Stimulated activated CD8-positive, alpha-beta memory T cell treated with anti-CD3 and anti-CD28 coated beads, Interleukin-4, amount 100 ng/mL, for 1 hour (primary cell): ENCODE measurements at places on chromosomes 12 and 14.
A peak's percentile ranks its signal among the peaks of the same experiment; 100 is the strongest.

DNA sequence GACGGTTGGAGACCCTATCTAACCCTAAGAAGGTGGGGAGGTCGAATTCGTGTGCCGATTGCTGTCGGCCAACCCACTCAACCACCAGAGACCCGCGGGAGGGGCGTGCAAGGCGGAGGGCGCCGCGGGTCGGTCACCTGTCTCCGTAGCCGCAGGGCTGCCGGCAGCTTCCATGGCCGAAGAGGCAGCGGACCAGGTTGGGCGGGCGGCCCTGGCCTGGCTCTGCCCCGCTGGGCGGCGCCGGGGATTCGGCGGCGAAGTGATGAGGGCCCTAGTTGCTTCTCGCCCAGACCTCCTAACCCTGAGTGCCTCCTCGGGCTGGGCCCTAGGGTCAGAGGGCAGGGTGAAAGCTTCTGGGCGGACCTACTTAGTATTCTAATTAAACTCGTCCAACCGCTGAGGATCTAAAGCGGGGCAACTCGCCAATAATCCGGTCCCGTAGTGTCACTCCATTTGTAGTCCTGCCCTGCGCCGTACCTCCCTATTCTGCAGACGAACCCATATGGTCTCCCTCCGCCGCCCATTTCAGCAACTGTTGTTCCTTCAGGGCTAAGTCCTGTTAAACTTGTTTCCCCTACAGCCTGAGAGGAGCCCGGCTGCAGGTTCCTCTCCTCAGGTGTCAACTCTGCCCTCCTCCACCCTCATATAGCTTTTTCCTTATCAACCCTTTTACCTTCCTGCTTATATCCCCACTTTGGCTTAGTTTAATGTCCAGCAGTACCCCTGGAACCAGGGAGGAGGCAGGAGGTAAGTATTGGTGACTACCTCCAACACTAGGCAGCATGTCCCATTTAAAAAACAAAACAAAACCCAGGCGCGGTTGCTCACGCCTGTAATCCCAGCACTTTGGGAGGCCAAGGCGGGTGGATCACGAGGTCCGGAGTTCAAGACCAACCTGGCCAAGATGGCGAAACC is at the start of gene PYM1:
PYM1 (minus strand) TSS at position 307 of the 915 bp plus-strand sequence; CDS start at position 174, 133 bp downstream.
- DNase-seq: no peak

DNA sequence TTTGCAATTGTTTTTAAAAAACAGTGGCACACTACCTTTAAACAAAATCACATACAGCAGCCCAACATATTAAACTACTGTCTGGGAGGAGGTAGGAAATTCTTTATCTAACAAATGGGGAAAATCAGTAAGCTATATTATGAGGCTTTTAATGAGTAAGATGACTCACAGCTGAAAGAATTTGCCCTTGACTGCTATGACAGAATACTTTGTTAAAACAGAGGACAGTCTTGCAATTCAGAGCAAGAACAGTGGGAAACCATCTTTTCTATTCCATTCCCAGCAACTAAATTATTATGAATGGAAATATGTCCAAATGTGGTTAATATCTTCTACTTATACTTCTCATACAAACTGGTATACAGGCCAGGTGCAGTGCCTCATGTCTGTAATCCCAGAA is 49.2 kb upstream of the SGPP1 start:
- no peak for DNase-seq

DNA sequence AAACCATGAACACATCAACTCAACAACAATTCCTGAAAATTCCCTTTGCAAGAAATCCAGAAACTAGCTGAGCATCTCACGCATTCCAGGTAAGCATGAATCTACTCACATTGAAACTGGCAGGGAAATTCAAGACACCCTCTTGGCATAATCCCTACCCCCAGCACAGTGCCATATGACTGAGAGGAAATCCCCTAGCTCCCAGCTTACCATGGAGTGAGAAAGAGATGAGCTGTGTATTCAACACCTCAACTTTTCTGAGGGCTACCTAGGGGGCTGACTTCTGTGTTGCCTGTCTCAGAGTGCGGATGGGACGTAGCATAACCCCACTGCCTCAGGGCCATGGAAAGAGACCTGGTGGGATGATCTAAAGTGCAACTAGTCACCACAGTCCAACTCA is 37.7 kb upstream of the GPR132 start:
- DNase-seq: no peak

GRCh38 chr12:132238884-132239283 is 90.5 kb downstream of the GALNT9 start:
- no peak for DNase-seq

DNA sequence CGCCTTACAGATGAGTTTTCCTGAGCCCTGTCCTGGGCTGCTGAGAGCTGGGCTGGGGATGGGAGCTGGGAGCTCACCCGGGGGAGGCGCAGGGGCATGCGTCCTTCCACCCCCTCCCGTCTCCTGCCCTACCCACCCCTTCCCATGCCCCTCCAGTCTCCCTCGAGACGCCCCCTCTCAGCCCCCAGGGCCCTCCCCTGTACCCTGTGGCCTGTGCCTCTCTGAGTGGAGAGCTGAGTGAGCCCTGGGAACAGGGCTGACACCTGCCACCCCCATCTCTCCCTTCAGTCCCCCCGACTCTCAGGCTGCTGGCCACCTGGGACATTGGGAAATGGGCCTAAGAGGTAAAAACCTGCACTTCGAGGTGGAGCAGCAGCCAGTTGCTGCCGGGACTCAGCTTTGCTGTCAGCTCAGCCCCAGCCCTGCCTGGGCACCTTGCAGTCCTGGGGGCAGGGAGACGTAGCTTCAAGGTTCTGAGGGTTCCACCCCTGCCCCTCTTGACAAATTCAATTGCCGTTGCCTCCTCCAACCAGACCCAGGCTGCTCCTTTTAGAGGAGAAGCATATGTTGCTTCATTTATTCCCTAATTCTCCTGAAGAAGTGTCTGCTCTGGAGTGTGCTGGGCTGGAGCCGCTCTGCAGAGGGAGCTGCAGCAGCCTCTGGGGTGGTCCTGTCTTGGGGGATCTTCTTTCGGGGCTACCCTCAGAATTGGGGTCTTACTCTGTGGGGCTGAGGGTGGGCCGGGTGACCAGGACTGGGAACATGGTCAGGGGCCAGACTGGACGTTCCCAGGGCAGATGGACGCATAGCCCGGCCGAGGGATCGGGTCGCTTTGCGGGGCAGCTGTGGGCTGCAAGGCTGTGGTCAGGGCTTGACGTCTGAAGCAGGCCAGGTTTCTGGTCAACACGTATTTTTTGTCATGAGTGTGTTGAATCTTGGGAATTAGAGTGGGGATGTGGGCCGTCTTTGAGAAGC is 141.4 kb downstream of the ADGRD1 start:
- DNase-seq: no peak

DNA sequence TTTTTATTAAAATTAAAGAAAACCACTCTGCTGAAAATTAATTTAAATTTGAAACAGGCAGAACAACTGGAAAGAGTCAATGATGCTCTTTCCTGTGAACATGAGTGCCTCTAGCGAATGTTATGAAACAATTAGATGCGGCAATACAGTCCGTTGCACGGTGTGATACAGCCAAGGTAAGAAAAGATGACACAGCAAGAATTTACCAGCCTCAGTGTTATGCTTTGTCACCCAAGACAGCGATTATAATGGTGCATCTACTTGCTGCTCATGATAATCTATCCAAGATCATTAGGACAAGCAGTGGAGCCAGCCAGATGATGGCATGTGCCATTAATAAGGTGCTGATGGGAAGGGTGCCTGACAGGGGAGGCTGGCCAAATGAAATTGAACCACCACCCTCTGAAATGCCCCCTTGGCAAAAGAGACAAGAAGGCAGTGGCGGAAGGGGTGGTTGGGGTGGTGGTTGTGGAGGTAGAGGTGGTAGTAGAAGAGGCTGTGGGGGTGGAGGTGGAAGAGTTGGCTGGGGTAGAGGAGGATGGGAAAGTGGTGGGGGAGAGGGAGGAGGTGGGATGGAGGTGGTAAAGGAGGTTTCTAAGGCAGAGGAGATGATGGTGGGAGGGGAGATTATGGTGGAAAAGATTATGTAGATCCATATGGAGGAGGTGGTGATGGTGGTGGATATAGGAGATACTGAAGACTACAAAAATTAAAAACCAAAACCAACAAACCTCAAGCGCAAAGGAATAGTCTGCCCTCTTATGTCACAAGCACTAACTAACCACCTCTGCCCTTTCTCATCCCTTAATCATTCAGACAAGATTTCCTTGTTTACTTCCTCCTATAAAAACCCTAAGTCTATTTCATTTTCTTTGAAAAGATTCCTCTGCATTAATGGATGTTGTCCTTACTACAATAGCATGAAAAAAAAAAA is 4.0 kb upstream of the RESF1 start:
- no peak for DNase-seq

- DNase-seq: no peak
Measured at GRCh38 chr14:49977126-49977841, 84.4 kb downstream of the ARF6 start.

DNA sequence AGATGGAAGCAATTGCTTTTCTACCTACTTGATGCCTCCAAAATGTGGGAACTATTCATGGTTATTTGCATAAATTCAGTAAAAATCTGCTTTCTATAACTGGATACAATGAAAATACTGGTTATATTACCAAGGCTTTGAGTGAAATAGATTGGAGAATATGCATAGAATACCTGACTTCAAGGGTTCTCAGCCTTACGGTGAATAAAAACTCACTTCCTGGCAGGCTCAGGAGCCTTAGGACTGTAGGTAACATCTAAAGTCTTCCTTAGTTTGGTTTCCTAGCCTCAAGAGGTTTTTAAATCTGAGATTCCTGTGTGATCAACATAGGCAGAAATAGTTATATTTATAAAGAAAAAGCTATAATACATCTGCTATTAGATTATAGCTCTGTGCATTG is 158.6 kb downstream of the SLC41A2 start:
- DNase-seq: no peak

DNA sequence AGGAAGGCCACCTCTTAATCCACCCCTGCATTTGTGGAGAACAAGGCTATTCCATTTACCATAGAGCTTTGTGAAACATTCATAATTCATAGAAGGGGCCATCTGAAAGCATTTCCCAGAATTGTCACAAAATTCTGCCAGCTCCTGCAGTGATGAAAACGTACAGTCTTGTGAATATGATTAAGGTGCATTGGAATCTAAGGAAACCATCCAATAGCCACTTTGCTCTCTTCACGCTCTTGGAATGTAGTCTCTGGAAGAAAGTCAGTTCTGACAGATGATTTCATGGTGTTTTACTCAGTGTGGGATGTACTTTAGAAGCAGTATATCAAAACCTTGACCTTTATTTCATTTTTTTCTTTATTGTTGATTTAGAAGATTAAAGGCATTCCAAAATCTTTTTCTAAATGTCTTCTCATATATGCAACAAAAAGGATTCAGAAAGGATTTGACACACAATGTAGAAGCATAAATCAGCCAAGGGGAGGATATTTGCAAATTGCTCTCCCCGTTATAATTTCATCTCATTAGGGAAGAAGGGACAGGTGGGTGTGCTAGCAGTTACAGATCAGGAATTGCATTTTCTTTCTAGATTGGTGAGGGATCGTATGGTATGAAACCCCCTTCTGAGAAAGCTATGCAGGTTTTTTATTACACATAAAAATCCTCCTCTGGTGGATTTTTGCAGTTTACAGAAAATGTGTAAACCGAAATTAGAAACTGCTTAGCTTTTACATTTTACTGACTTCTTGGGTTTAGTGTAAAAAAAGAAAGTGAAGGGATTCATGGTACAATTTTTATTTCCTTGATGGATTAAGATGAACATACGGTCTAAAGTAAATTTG is 390.2 kb downstream of the LRIG3 start:
- DNase-seq: no peak

DNA sequence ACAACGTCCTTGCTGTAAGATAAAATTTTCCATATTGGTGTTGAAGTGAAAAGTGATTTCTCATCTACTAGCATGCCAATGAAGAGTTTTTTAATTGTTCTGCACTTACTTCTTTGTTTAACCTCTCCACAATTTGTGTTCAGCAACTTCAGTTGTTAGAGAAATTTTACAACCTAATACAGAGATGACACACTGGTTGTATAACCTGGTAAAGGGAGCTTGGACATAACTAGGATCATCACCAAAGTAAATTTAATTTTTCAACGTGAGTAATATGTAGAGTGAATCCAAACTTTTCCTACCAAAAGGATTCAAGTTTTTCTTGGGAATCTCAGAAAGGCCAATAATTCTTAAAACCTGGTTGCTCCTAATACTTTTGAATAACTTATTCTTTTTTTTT is 13.4 kb upstream of the TAS2R43 start:
- DNase-seq: no peak

- peak; percentile 41 for DNase-seq
Measured at GRCh38 chr12:92144631-92145480, 790 bp downstream of the BTG1 start.

GRCh38 chr12:89098441-89099112 is 253.7 kb downstream of the DUSP6 start:
- DNase-seq: no peak

GRCh38 chr14:66041582-66041981 is 444.6 kb upstream of the CCDC196 start:
- no peak for DNase-seq
